ENCODE measurements at places on chromosomes 7 and 10. TPM values are rescaled to one million over a fixed set of nuclear protein-coding genes. Genes with fewer than 3 reads are reported as not detected.

DNA sequence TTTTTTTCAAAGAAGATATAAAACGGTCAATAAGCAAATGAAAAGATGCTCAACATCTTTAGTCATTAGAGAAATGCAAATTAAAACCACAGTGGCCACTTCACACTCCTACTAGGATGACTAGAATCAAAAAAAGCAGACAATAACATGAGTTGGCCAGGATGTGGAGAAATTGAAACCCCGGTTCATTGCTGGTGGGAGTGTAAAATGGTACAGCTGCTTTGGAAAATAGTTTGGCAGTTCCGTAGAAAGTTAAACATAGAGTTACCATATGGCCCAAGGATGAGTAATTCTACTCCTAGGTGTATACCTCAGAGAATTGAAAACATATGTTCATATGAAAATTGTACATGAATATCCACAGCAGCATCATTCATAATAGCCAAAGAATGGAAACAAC is 573.3 kb downstream of the GALNT17 start:
- no peak for DNase-seq

GRCh38 chr10:132687181-132687892 is 98.6 kb downstream of the NKX6-2 start:
- DNase-seq = no peak

- no peak for DNase-seq
Measured at GRCh38 chr7:122300211-122300932, 4.2 kb downstream of the FEZF1 start.

DNA sequence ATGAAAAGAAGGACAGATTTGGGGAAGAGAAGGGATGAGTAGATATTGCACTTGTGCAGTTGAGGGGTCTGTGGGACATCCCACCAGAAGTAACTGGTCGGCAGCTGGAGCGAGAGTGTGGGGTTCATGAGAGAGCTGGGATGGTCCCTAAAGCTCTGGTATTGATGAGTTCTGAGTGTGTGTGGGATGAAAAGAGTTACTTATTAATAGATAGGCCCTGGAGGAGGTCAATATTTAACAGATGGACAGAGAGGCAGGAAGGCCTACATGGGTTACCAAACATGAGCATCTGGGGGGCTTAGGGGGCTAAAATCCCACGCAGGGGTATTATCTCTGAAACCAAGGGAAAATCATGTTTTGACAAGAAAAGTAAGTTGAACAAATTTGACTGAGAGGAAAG is 95.7 kb upstream of the SFMBT2 start:
- no peak for DNase-seq

DNA sequence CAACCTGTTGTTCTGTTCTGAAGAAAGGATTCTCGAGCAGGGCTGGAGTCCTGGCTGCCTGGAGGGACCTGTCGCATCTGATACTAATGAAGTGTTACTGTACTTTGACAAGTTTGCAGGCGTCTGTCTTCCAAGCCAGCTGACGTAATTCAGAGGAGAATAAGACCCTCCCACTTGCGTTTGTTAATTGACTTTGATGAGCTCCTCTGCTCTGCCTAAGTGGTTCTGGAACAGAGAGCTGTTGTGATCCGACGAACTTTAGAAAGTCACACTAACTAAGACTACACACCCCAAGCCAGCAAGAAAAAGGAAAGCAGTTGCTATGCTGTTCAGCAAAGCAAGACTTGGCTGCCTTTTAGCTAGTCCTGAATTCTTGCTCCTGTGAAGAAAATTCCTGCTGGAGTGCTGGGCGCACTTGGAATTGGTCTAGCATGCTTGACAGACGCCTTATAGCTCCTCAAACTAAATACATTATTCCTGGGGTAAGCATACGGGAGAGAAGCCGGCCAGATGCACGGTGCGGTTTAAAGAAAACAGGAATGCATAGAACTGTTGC is 200.3 kb downstream of the CACNB2 start:
- DNase-seq = no peak

DNA sequence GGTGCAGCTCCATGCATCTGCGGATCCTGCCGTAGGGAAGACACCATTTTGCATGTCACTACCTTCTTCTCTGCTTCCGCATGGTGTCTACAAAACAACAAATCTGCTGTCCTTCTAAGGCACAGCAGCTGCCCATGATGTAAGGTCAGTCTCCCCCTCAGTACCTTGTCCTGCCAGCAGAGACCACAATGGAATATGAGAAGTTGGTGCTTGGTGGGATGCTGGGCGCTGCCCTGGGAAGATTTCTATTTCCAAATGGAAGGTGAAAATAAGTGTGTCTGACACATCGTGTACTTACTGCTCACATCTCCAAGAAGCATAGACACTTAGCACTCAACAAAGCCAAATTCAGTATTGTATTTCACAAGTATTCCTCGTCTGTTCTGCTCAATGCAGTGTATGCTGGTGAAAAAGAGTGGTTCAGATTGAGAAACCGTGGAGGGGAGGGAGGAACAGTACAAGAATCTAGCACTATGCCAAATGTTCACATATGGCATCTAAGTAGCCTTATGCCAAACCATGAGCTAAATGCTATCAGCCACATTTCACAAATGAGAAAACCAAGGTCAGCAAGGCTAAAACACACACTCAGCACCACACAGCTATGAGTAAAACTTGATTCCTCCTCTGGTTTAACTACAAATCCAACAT is 95.0 kb downstream of the GRB10 start:
- DNase-seq = no peak

- DNase-seq = no peak
Measured at GRCh38 chr7:87882151-87882937, 6.1 kb downstream of the DBF4 start.

DNA sequence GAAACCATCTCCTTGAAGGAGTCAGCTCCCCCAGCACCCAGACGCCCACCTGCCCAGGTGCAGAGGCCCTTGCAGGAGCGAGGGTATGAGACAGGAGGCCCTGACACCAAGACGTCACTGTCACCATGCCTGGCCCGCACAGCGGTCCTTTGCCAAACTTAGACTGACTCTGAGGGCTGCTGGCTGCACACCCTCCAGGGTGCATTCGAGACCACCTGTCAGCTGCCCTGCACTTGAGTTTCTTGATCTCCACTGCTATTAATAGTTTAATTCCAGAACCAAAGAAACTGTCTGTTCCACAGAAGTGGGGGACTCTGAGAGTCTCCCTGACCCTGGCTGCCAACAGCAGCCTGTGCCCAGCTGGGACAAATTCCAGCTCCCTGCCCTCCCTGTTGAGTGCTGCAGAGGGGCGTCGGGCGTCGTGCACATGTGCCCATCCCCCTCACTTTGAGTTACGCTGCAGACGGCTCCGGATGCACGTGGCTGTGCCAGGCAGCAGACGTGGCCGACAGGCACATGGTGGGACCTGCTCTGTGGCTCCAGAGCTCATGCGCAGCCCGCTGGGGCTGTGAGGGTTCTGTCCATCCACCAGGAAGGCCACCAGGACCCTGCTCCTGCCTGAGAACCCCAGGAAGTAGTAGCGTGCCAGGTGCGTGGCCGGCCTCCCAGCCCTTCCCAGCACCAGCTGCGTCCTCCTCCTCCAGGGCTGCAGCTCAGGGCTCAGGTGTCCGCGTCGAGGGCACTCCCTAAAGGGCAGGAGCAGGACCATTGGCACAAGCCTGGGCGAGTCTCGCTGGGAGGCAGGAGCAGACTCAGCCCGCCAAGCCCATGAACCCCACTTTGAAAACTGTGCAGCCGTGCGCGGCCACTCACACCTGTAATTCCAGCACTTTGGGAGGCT is 24.8 kb downstream of the ELFN1 start:
- DNase-seq = no peak

DNA sequence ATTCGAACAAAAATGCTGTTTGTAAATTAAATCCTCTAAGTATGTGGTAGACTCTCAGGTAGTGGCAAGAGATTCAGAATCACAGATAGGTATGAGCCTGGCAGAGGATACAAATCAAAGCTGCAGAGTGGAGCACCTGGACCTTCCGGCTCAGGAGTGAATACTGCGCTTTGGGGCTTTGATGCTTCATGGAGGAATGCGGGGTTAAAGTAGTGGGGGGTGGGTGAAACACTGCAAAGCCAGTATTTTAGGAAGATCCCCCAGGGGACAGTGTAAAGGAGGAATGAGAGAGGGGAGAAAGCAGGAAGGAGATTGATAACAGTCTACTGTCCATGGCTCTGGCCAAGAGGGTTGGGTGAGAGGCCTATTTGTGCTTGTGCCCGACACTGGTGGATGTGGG is 43.2 kb downstream of the CREB5 start:
- DNase-seq = no peak

GRCh38 chr7:41167836-41168235 is 535.1 kb downstream of the INHBA start:
- DNase-seq = no peak

GRCh38 chr10:38072552-38072951 is 21.6 kb upstream of the ZNF37A start:
- DNase-seq = no peak

- no peak for DNase-seq
Measured at GRCh38 chr7:131792311-131792710, 235.9 kb upstream of the PODXL start.

DNA sequence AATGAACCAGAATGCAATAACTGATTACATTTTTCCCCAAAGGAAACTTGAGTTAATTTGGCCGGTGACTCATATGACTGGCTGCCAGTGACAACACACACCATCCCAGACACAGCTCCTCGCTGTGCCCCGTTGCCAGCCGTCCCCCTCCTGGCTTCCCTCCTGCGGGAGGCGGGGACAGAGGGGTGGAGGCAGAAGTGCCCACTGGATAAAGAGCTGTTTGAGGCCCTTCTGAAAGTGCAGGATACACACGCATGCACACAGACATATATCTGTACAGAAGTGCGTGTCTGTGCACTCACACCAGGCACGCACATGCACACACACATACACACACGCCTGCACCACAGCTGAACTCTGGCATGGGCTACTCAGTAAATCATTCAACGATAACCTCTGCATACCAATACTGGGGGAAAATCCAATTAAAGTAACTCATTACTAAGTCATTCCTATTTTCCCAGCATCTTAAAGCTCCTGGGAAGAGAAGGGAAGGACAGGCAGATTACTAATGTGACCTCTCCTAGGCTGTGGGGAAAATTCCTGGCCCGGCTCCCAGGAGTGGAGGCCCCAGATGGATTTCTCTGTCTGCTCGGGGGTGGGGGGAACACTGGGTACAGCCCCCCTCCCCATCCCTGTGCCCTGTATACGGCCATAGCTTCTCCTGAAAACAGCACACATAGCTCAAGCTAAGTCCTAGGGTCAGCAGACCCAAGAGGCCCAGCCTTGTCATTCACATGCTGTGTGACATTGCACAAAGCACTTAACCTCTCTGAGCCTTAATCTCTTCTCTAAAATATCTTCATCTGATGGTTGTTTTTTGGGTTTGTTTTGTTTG is 52.3 kb upstream of the MYL10 start:
- DNase-seq = no peak

DNA sequence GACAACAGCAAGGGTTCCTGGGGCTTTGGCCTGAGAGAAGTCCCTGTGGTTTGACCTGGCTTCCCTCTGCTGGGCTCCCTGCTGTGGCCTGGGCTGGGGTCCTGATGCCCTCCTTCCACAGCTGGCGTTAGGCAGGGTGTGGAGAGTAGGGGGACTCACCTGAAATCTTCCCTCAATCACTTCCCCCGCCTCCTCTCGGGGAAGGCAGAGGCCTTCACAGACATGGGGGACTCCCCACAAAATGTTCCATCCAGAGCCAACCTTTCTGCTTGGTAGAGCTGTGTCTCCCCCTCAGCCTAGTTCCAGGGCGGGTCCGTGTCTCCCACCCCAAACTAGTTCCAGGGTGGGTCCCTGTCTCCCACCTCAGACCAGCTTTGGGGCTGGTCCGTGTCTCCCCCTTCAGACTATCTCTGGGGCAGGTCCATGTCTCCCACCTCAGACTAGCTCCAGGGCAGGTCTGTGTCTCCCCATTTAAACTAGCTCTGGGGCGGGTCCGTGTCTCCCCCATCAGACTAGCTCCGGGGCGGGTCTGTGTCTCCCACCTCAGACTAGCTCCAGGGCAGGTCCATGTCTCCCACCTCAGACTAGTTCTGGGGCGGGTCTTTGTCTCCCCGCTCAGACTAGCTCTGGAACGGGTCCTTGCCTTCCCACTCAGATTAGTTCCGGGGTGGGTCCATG is 2.2 kb downstream of the PVRIG start:
- no peak for DNase-seq

DNA sequence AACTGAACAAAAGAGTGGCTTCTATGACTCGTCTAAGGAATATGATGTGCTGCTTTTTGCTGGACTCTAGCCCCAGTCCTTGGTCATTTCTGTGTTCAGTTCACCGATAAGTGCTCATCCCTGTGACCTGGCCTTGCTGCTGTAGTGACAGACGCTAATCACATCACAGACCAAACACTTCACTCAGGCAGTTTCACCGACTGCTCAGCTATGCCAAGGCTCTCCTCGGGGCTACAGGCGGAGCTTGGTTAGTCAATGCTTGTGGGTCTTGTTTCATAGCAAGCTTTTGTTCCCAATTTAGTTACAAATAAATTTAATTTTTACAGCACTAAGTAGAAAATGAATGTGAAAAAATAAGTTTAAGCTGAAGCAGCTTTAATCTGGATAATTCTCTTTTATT is 190.8 kb upstream of the PRKCQ start:
- no peak for DNase-seq

GRCh38 chr7:81822811-81823210 is 53.0 kb upstream of the HGF start:
- DNase-seq = no peak

- DNase-seq = no peak
Measured at GRCh38 chr7:44617225-44617890, 10.9 kb downstream of the OGDH start.

DNA sequence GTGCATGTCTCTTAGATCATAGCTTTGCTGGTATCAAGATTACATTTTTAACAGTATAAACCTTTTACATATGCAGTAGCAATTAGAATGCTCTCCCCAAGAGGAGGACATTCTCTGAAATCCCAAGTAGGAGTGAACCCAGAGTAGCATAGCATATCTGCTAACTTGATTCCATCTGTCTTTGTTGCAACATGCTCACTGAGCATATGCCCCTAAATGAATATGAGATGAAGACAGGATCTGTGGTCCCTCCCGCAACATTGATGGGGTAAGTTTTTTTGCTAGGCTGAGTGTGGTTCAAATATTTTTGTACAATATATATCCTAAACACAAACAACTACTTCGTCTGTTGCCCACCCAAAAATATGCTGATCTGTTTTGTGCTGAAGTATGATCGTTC is 534.2 kb upstream of the C7orf33 start:
- DNase-seq = no peak

The ITPRIP gene
- total RNA-seq = 25.9 TPM

The GIMAP6 gene
- total RNA-seq = 85.9 TPM

The DYNC1I1 gene
- not detected for total RNA-seq

The CCDC3 gene
- total RNA-seq = 0.23 TPM

The LIPF gene
- total RNA-seq = not detected

The CNTNAP2 gene
- not detected for total RNA-seq

The PLEKHA1 gene
- total RNA-seq = 5.3 TPM

The MACC1 gene
- total RNA-seq = 0.20 TPM

The LDB1 gene
- 83.1 TPM for total RNA-seq

The HOGA1 gene
- not detected for total RNA-seq

The CUBN gene
- total RNA-seq = 0.81 TPM

The SPDYE1 gene
- not detected for total RNA-seq

The LRCH4 gene
- 204 TPM for total RNA-seq

The HOXA2 gene
- not detected for total RNA-seq

The ENTPD7 gene
- 4.1 TPM for total RNA-seq

The RNLS gene
- 2.2 TPM for total RNA-seq

Data from activated CD4-positive, alpha-beta memory T cell treated with anti-CD3 and anti-CD28 coated beads, Interleukin-2, amount 10 ng/mL, durations not matched to agents 7 days and 5 days (primary cell).